Activated naive CD4-positive, alpha-beta T cell (primary cell): ENCODE measurements at places on chromosomes 12 and 14.

DNA sequence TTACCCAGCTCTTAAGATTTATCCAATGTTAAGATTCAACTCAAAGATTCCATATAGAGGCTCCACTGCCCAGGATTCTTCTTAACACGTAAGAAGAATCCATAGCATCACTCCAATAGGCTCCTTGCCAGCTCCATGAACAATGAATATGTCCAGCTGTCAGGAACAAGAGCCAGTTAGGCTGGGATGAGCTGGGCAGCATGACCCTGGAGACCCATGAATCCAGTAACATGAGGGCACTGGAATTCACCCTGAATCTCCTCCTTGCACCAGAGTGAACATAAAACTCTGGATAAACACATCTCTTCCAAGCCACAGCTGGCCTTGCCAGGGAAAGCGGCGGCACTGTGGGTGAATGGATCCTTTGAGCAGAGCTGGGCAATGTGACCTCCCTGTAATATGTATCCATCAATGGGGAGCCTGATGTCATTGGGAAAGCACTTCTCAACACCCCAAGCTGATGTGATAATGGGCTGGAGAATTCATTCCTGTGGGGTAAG is 24.4 kb upstream of the TC2N start:
- no peak for DNase-seq

GRCh38 chr12:48512855-48513254 is 12.6 kb upstream of the OR8S1 start:
- no peak for DNase-seq

GRCh38 chr14:89107626-89108025 is 283.2 kb downstream of the TTC8 start:
- no peak for DNase-seq

- no peak for DNase-seq
Measured at GRCh38 chr14:30884901-30885300, 10.5 kb downstream of the COCH start.
